GOT3 (cell line): ENCODE measurements at places on chromosomes 3 and 15.

- no peak for DNase-seq
Measured at GRCh38 chr3:10467904-10468612, 37.3 kb downstream of the ATP2B2 start.

DNA sequence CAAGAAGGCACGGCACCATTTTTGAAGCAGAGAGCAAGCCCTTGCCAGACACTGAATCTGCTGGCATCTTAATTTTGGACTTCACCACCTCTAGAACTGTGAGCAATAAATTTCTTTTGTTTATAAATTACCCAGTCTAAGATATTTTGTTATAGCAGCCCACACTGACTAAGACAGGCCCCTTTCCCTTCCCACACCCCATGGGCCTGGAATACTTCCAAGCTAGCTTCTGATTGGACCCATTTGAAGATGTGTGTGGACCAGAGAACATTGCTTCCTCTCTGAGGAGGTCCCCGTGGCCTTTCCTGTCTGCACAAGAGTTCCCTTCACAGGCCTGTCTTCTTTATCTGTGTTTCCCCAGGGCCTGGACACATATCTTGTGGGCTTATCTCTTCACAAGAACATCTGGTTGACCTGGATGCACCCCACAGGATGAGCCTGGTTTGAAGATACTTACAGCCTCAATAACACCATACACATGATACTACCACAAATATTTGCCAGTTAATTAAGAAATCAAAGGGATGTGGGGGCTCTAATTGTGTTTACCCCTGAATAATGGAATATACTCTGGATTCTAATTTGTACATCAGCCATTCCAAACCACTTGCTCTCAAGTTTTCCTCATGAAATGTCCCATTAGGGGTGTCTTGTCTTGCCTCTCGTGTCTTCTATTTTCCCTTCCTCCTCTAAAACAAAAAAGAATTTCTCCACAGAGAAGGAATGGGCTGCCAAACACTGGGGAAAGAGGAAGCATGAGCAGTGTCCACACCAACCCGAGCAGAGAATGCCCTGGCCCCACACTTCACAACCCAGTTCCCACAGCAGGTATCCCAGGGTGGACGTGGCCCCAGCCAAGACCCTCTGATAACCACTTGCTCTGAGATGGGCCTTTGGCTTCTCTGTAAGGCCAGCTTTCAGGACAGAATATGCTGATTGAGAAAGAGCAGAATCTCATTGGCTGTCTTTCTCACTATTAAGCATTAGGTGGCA lies 42.5 kb downstream of the GLB1 start:
- DNase-seq: no peak

DNA sequence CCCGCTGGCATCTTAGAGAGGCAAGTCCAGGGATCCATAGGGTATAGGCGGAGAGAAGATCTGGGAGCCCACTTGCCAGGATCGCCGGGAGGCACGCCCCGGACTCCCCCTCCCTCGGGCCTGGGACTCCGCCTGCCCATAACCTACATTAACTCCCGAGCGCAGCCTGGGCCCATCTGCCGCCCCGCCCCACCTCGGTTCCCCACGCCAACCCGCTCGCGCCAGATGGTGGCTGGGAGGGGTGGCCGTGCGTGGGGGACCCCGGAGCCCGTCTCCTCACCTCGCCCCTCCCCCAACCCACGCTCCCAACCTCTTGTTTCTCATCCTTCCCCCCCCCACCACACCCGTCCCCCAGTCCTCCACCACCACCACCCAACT lies 1.7 kb upstream of the DLL4 start:
- DNase-seq: no peak

DNA sequence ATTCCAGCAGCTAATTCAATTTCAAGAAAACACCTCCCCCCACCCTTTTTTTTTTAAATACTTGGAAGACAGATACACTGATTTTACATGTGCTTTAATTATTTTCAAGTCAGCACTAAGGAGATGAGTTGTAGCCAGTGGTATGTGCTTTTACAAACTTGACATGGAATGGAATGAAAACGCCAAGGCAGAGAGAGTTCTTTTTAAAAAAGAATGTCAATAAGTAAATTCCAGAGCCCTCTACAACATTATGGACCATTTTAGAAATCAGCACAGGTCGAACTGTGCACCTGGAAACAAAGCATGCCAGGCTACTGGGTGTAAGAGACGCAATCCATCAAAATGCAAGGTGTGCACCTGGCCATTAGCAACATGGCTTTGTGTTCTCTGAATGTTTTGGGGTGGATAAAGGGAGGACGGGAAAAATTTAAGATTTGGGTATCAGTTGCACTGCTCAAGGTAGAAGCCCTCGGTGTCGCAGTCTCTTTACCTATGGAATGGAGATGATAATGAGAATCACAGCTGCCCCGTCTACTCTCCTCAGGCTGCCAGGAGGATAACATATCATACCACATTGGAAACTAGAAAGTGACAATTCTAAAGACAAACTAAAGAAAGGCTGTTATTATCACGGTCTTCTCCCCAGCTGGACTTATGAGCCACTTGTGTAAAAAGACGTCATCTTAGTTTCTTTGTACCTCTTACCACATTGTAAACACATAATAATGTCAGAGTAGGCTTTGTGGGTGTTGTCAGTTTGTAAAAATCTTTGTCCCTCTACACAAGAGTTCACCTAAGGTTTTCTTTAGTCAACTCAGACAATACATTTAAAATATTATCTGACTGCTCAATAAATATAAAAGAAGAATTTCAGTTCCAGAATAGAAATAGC lies 107.4 kb upstream of the PRICKLE2 start:
- no peak for DNase-seq

GRCh38 chr3:174342171-174342570 lies 517.0 kb upstream of the NAALADL2 start:
- no peak for DNase-seq
